DMS 273 treated with DMSO at 0.1 percent for 48 hours (cell line): ENCODE measurements at places on chromosomes 4 and X.
A peak's percentile ranks its signal among the peaks of the same experiment; 100 is the strongest.

- DNase-seq: no peak
These were observed 38.9 kb downstream of the RGS12 start for GRCh38 chr4:3331511-3332394.

DNA sequence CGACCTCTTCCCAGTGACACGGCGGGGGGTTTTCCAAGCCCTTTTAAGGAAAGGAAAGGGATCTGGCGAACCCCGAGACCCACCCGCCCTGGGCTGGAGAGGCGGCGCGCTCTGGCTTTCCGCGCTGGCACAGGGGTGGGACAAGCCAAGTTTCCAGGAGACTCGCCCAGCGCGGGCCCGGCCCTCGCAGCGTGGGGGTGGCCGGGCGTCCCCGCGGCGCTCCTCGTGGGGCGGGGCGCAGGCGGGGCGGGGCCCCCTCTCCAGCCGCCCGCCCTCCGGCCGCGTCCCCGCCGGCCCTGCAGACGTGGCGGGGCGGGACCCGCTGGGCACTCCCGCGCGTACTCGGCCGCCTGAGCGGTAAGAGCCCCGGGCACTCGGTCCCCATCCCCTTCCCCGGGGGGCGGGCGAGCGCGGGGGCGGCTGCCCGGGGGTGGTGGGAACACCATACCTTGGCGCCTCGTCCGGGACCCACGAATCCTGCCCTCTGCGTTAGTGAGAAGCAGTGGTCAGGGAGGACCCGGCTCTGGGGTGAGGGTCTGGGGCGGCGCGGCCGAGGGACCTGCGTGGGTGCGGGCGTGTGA, at the start of gene FAM114A1:
Gene FAM114A1, plus strand, starts transcription at position 329 of the 581 bp plus-strand sequence. CDS start 10,273 bp downstream, outside the sequence.
- peak; percentile 38 for DNase-seq

DNA sequence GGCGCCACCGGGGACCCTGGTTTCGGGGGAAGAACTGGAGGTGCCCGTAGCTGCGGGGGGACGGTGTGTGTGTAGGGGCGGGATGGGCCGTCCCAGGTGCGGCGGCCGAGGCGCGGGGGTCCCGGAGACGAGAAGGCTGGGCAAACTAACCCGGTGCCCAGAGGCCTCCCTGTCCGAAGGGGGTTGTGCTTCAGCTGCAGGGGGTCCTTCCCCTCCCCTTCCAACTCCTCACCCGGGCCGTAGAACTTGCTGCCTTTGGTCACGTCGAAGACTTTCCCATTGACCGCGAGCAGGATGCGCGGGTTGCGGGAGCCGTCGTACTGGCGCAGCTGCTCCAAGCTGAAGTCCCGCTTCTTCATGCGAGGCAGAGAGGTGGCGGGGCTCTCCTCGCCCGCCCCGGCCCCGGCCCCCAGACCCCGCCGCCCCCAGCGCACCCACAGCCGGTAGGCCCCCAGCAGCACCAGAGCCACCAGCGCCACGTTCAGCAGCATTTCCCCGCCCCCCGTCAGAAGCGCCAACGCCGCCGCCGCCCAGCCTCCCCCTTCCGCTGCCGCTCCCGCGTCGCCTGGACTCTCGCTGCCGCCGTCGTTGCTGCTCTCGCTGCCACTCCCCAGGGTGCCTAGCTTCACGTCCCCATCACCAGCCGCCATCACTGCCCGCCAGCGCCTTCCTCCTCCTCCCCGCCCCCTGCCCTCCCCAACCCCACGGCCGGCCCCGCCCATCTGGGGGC, at the start of gene PGRMC2:
Gene PGRMC2, minus strand, starts transcription at position 673 of the 730 bp plus-strand sequence. Its CDS starts 23 bp downstream, at position 650.
- DNase-seq: no peak

- no peak for DNase-seq
These were observed 20.9 kb upstream of the MTM1 start for GRCh38 chrX:150547375-150548115.

DNA sequence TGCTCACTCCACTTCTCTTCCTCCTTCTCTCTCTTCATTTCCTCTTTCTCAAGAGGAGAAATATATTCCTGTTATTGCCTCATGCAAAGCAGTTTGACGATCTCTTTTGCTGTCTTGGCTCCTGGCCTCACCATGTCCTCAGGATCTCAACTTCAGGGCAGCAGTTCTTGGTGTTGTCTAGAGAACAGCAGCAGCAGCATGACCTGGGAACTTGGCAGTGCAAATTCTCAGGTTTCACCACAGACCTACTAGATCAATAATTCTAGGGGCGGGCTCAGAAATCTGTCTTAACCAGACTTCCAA, 193.4 kb upstream of the EDNRA start:
- DNase-seq: no peak

- DNase-seq: no peak
These were observed 175.0 kb downstream of the APBB2 start for GRCh38 chr4:41039317-41039716.

DNA sequence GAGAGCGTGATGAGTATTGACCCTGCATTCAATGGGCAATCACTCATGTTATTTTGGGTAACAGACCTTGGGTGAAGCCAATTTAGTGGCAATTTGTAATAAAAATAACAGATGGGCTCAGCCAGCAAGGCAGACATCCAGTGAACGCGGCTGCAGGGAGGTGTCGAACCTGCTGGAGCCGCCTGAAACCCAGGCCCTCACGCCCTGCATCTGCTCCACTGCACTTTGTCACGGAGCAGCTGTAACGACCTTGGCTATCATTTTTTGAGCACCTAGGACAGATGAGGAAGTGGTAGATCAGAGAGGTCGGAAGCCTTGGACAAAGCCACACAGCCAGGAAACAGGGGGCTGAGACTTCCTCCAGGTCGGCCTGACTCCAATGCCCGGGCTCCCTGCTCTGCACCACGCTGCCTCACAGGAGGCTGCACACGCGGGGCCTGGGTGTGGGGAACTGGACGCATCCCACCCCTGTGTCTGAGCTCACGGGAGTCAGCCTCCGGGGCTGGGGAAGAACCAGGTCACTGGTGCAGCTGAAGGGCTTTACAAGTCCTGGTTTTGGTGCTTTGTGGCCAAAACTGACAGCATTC, 19.4 kb downstream of the HMX1 start:
- DNase-seq: peak; percentile 9

GRCh38 chr4:123025398-123025797, 103.0 kb upstream of the NUDT6 start:
- no peak for DNase-seq

DNA sequence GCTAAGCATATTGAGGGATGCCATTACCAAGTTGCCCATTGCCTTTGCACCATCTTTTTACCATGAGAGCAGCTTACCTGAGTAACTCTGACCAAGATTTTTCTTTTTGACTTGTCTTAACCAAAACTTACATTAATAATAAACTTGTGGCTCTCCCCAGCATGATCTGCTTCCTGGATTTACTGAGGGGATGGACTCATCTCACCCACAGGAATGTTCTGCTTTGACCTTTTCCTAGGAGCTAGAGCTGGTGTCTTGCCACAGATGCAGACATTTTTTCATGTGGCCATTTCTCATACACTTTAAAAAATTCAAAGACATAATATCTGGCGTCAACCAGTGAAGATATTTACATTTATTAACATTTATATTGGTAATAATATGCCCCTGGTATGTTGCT, 79.2 kb upstream of the EFHC2 start:
- DNase-seq: no peak

GRCh38 chrX:100477467-100477866, 67.4 kb upstream of the PCDH19 start:
- no peak for DNase-seq

- no peak for DNase-seq
These were observed 27.8 kb downstream of the FRYL start for GRCh38 chr4:48752246-48752645.

GRCh38 chrX:12249997-12250396, 111.7 kb downstream of the FRMPD4 start:
- no peak for DNase-seq

DNA sequence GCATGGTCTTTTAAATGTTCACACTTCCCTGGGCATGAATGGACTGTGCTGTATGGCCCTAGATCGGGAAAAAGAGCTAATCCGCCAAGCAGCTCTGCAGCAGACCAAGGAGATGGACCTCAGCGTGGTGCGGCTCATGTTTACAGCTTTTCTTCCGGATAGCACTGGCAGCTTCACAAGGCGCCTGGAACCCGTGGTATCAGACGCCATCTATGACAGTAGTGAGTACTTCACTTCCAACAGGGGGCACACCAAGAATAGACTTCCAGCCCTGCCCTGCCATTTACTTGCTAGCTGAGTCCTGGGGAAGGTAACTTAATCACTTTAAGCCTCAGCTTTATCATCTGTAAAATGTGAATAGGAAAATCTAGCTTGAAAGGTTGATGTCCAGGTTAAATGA, 77.7 kb downstream of the NFKB1 start:
- DNase-seq: no peak

DNA sequence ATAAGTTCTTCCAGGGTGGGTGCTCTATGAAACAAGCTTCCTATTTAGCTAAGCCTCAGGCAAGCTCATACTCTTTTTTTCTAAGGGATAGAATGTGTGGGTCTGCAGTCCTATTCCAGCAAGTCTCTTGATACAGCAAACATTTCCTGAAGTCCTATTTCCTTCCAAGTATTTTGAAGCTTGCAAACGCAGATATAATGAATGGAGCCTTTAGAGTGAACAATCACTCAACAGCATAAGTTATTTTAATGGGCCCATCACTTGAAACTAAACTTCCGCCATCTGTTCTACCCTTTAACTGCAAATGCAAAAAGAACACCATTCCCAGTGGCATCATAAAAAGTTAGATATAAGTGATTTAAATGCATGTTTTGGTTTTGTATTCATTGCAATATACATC, 108.3 kb upstream of the TAPT1 start:
- no peak for DNase-seq

DNA sequence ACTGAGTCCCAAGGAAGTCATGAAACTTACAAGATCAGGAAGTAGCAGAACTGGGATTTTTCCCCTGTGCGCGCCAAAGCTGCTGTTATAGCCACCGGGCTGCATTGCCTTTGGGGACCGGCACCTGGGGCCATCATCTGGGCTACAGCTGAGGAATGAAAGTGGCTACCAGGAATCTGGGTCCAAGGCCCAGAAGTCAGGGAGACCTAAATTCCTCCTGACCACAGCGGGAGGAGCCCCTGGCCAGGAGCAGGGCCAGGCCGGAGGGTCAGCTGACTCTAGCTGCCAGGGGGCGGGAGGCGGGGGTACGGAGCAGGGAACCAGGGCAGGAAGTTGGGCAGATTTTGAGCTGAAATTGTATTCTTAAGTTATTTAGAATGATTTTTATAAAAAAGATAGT, 242.4 kb downstream of the EVC2 start:
- no peak for DNase-seq

DNA sequence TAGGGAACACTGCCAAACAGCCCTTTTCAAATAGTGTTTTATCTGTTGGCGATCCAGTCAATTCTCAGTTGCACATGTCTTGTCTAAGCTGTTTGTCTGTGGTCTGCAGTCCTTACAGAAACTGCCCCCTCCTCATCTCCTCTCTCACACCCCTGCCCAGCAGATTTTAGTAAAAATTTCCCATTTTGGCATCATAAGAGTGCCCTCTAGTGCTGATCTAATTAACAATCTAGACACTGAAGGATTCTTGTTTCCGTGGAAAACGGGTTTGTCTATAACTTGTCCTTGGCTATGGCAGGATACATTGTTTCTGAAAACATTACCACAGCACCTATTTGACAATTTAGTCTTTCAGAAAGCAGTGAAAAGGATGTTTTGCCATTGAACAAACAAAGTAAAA, 227.2 kb upstream of the MBNL3 start:
- DNase-seq: no peak

- DNase-seq: no peak
These were observed 98.6 kb downstream of the MGST2 start for GRCh38 chr4:139764182-139764581.
